H4 (cell line): ENCODE measurements at places on chromosomes 1 and 21.
A peak's percentile ranks its signal among the peaks of the same experiment; 100 is the strongest.

GRCh38 chr1:64875606-64876005, 90.7 kb downstream of the JAK1 start:
- no peak for DNase-seq

DNA sequence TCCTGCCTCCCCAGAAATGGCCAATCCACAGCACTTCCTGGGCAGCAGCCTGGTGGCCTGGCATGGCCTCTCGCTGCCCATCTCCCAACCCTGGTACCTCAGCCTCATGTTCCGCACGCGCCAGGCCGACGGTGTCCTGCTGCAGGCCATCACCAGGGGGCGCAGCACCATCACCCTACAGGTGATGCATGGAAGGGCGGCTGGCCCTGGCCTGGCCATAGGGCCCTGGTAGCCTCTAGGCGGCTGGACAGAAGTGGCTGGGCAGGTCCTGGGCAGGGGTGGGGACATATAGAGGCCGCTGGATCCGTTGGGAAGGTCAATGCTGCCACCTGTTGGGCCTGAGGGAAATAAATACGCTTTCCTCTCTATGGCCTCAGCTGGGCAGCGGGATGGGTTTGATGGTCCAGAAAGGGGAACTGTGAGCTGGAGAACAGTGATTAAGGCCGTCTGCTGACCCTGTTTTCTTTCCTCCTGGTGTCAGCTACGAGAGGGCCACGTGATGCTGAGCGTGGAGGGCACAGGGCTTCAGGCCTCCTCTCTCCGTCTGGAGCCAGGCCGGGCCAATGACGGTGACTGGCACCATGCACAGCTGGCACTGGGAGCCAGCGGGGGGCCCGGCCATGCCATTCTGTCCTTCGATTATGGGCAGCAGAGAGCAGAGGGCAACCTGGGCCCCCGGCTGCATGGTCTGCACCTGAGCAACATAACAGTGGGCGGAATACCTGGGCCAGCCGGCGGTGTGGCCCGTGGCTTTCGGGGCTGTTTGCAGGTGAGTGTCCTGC, 14.4 kb downstream of the CELSR2 start:
- peak; percentile 73 for DNase-seq

- DNase-seq, result no peak
These were observed 85.9 kb downstream of the UROD start for GRCh38 chr1:45097944-45098343.

- DNase-seq, result peak; percentile 75
These were observed 200.4 kb downstream of the NRIP1 start for GRCh38 chr21:14864211-14865021.

- peak; percentile 30 for DNase-seq
These were observed 30.7 kb downstream of the ALPL start for GRCh38 chr1:21539933-21540332.

- DNase-seq, result no peak
These were observed 57.9 kb upstream of the S1PR1 start for GRCh38 chr1:101178688-101179491.

DNA sequence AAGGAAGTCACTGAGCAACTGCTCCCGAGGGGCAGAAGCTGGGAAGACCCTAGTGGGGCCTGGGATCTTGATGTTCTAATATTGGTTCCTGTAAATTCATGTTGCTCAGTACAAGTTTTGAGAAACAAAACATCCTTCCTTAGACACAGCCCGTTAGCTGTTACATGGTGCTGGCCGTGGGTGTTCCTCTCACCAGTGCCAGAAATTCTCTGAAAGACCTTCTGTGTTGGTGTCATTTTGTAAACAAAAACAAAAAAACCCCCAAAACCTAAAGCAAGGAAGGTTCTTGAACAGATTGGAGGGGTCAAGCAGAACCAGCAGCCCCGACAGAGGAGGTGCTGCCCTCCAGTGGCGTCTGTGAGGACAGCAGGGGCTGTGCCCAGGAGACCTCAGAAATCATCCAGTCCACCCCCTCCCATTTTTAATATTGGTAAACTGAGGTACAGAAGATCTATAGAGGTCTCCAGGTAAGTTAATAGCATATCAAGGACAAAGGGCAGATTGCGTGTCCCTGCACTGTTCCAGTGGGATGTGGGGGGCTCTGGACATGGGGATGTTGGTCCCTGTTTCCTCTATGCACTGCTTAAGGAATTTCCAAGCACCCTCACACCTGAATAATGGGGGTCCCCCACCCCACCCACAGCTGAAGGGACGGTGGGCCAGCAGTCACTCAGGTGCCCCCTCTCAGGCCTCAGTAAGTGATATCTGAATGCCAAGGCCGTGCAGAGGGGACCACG, 38.2 kb downstream of the SLC2A7 start:
- no peak for DNase-seq

DNA sequence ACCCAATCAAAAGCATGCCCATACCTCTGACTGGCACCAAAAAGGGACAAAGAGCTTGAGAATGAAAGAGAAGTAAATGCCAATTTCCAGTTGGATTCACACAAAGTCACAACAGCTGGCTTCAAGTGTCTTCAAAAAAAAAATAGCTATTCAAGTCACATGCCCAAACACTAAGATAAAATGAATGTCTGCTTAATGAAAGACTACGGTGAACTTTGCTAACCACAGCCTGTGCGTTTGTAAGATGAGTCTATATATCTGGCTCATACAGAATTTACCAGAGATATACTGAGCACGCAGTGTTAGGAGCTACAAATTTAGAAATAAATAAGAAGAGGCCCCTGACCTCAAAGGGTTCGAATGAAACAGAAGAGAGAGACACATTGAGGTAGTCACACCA, 73.2 kb downstream of the DAB1 start:
- no peak for DNase-seq

DNA sequence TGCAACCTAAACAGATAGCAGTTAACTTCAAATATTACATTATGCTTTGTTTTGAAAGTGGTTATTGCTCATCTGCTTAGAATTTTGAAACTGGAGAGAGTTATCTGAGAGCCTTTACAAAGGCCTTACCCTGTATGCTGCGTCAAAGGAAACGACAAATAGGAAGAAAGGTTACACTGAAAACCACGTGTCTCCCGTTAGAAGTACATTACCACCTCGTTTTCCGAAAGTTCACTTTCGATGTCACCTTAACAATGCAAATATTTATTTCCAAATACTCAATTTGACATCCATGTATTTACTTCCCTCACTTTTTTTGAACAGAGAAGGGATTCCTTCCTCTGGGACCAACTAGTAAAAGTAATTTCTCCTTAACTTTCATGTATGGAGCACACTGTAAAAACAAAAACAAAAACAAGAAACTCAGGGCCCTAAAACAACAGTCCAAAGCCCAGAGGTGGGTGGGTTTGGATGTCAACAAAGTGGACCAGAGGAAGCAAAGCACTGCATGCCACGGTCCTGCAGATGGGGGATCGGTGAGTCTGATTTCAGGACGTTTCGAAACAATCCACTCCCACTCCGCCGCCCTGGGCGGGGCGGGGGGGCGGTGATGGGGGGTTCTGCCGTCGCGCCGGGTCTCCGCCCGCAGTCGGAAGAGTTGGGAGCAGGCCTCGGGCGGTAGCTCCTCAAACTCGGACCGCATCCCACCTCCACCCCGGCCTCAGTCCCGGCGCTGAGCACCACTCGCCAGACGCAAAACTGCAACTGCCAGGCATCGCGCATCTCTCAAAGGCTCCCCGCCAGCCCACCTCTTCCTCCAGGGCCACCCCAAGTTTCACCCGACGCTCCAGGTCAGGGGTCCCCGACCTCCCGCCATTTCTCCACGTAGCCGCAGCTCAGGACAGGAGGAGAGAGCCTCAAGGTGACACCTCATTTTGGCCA, 841 bp downstream of the ADSS2 start:
- DNase-seq, result peak; percentile 16

GRCh38 chr21:41764558-41765419, 2.1 kb downstream of the RIPK4 start:
- DNase-seq, result no peak

- DNase-seq, result no peak
These were observed 1.8 kb upstream of the MTF1 start for GRCh38 chr1:37861151-37861550.

- no peak for DNase-seq
These were observed 92.4 kb downstream of the ADAMTS1 start for GRCh38 chr21:26752849-26753248.

GRCh38 chr1:118104951-118105350, 80.1 kb downstream of the SPAG17 start:
- no peak for DNase-seq

GRCh38 chr1:234397732-234398131, 24.5 kb downstream of the COA6 start:
- DNase-seq, result no peak

DNA sequence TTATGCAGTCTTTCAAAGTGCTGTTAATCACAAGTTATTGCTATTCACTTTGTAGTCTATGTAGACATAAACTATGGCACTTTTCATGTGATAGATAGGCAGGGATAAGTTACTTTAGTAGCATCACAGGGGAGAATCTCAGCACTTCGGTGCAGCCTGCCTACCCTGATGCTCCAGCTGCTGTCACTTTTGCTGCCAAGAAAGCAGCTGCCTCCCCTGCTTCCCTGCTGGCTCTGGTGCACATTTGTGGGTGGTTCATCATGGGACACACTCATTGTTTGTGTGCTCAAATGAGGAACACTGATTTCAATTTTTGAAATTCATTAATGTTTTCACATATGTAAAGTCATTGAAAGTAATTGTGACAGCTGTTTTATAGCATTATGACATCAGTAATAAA, 272.6 kb downstream of the S1PR1 start:
- DNase-seq, result no peak

DNA sequence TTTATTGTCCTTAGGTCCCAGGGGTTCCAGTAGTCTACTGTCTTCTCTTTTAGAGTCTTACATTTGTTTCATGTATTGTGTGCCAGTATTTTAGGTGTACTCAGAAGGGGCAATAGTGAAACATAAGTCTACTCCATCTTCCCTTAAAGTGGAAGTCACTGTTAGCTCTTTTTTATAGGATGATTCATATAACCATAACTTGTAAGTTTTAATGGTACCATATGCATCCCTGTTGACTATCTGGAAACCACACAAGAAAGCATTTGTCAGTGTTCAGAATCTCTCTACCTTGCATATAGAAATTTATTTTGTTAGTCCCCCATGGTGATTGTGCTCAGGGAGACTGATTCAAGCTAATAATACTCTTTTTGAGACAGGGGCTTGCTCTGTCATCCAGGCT, 149.9 kb downstream of the HS2ST1 start:
- no peak for DNase-seq

DNA sequence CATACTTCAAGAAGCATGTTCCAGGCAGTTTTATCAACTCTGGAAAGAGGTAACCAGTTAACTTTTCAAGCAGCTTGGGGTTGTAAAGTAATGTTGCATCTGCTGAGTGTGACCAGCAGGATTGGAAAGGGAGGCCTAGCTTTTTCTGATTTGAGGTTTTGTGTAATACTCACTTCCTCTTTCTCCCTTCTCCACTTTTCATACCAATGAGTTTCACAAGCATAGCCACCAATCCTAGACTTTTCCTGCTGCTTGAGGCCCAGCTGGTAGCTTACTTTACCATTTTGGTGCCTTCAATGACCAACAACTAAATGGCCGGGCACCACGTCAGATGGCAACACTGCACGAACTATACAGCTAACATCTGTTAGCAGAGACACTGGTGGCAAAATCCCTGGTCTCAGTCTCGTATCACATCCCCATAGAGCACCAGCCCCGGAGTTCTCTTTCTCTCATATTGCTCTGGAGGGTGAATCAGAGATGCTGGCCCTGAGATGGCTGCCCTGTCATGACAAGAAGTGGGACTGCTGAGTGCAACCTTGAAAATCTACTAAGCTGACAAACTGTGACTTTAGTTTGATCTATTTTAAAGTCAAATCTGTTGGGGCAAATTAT, 14.8 kb upstream of the GPR88 start:
- no peak for DNase-seq

- DNase-seq, result peak; percentile 69
These were observed 146.0 kb downstream of the MIS18A start for GRCh38 chr21:32132881-32133280.

GRCh38 chr1:176989023-176989422, 175.5 kb downstream of the ASTN1 start:
- DNase-seq, result no peak

- no peak for DNase-seq
These were observed 21.0 kb downstream of the NKAIN1 start for GRCh38 chr1:31218705-31219104.

- no peak for DNase-seq
These were observed 44.4 kb upstream of the ANGPTL7 start for GRCh38 chr1:11144570-11145256.

GRCh38 chr1:30409476-30410152, 313.8 kb downstream of the MATN1 start:
- no peak for DNase-seq

- DNase-seq, result no peak
These were observed 54.6 kb upstream of the IPO9 start for GRCh38 chr1:201774224-201774982.

- no peak for DNase-seq
These were observed 9.0 kb upstream of the ARID1A start for GRCh38 chr1:26686795-26687194.

DNA sequence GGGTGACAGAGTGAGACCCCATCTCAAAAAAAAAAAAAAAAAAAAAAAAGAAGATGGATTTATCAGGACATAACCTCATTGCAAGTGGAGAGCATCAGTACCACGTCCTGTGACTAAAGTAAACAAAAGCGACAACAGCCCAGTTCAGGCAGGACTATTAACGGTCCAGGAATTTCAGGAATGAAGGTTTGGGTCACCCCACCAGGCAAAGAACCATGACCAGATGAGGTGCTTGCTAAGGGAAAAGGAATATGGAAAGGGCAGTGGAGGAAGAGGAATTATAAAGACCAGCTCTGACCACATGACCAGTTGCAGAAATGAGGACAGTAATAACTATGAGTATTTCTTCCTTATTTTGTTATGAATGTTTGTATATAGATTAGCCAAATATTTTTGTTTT, 35.4 kb upstream of the EIF4G3 start:
- no peak for DNase-seq

DNA sequence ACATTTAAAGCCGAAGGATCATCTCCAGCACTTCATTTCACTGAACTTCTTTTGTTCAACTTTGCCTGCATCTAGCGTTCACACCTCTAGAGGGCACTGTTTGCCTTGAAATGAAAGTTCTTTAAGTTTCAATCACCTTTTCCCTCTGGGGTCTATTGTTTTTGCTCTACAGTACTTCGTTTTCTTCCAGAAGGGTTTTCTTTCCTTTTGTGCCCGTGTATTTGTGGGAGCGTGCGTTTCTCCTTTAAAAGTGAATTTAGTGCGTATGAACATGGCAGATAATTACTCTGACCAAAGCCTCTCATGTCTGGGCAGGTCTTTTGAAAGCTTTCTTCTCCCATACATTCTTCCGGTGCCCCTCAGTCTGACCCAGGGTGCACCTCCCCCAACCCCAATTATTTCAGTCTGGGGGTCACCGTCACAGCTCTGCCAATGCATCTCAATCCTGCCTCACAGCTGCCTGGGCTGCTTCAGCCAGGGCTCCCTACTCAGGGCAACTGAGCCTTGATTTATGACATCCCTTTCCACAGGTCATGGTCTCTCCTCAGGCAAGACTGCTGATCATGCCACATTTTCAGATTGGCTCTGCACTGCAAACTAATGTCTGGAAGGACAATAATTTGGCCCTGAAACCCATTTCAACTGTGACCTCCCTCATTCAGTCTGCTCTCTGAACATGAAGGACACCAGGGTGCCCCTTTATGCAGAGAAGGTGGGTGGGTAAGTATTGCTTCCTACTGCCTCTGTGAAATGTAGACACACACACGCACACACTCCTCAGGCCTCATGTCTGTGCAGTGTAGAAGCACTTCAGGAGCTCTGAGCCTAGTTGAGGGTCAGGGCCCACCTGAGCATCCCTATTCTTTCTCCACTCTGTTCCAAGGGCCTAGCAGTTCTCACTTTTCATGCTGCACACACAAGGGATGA, 88.6 kb downstream of the NUF2 start:
- DNase-seq, result peak; percentile 39

GRCh38 chr1:24591781-24592180, 35.9 kb downstream of the NCMAP start:
- no peak for DNase-seq
